MV-4-11 (cell line): ENCODE measurements at places on chromosomes 2 and 18.

DNA sequence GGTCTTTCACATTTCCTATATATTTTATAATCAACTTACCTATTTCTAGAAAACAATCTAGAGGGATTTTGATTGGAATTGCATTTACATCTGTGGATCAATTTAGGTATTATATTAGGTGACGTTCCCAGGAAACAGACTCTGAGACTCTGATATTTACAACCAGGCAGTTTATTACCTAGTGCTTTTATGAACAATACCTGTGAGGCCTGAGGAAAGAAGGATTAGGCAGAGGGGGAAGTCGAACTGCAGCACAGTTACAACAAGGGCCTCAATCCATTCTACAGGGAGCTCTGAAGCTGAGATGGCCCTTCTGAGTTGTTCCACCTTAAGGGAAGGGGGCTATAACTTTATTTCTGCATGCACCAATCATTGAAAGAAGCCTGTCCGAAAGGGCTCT lies 206.9 kb downstream of the MYO1B start:
- no peak for DNase-seq

GRCh38 chr2:126600742-126601141 lies 55.2 kb upstream of the GYPC start:
- DNase-seq = no peak

DNA sequence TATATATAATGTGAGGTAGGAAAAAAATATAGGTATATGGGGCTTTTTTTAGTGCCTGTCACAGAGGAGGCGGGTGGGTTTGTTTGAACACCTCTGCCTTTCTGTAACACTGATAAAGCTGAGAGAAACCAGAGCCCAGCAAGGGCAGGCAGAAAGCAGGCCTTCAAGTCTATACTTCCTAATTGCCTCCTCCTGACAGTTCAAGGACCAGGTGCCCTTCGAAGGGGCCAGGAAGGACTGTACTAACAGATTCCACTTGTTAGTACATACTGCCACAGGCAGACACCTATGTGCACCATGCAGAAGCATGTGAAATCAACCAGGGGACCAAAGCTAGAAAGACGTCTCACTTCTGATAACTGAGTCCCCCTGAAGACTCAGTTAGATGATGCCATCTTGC lies 13.8 kb downstream of the SLC1A4 start:
- no peak for DNase-seq

DNA sequence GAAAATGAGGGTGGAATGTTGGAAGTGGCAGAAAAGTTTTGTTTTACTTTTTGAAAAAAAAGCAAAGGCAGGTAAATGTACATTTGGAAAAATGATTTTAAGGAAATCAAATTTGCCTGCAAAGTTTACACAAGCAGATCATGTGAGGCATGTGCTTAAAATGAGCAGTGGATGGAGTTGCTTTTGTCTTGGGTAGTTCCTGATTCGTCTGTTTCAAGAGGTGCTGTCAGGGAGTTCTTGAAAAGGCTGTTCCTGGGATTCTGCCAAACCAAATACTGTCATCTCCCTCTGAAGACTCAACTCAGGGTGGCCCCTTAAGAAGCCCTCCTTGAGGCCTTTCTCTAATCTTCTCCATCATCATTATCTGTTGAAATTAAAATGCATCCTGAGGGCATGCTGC lies 59.0 kb downstream of the TACR1 start:
- no peak for DNase-seq

- peak; percentile 40 for DNase-seq
Measured at GRCh38 chr2:54955358-54956110, 94.7 kb downstream of the RTN4 start.

DNA sequence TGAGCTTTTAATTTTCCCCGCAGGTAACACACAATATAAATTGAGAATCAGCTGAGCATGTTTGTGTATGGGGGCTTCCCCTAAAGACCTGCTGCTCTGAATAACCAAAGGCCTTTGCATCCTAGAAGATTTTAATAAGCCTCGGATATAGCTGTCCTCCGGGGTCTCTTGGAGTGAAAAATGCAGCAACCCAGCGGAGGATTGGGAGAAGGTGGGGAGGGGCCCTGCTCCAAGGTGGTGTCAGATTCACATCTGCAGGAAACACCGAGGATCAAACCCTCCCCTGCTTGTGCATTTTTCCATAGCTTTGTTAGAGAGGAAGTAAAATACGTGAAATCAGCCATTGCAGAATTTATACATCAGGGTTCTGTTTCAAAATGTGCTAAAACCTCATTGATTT lies 63.0 kb upstream of the OTOF start:
- DNase-seq = no peak

DNA sequence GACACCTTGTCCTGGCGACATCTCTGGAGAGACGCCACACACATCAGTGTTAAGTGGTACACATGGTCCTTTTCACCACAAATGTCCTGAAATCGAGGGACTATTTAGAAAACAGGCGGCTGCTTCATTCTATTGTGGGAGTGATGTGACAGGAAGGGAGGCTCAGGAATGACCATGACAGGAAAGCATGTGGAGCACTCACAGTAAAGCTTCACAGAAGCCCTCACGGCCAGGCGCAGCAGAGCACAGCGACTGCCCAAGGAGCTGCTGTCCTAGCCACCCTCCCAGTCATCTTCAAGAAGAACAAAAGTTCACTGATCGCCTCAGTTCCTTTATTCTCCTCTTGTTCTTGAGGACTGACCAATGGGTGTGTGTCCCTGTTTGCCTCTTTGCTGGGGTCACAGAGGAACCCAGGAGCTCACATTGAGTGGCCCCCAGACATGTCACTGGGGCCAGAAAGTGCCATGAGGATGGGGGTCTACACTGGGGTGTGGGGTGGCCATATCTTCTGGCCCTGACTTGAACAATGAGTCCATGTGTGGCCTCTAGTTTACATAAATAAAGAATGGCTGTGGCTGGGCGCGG lies 84.6 kb upstream of the RANBP2 start:
- DNase-seq = no peak

- no peak for DNase-seq
Measured at GRCh38 chr18:13241083-13241892, 22.7 kb downstream of the LDLRAD4 start.

DNA sequence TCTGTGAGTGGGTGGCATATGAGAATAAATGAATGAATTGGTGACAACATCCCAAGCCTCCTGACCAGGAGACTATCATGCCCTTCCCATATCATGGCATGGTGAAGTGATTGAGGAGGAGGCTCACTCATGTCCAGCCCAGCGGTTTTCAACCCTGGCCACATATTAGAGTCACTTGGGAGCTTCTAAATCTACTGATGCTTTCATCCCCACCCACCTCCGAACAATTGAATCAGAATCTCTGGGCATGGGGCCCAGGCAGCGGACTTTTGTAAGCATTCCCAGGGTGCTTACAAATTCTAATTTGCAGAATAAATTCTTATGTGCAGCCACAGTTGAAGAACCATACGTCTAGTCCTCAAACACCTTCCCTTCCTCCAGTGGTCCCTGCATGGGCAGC lies 81.7 kb upstream of the SEC11C start:
- DNase-seq = no peak

DNA sequence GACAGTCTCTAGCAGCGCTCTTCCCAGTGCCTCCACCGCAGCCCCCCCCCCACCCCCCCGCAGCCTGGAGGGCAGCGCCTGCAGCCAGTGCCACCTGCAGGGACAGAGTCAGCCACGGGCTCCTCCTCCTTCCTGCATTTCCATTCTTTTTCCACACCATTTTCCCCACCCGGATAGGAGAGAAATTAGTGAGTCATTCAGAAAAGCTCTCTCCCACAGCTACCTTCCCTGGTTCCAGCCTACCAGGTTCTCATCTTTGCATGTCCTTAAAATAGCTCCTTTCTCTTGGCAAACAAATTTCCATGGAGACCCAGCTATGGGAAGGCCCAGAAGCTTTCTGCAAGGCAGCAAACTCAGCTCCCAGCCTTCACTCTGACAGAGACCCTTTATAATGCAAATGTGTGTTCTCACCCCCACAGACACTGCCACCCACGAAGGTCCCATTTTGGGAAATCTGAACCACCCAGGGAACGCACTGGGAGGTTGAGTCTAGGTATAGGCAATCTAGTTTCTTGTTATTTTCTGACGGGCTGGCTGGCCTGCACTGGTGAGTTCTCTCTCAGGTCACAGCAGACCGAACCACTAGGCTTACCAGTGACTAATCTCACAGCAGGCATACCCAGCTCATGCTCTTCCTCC lies 41.8 kb upstream of the ATG16L1 start:
- DNase-seq = no peak

GRCh38 chr18:34932363-34932762 lies 108.8 kb upstream of the MAPRE2 start:
- DNase-seq = no peak

DNA sequence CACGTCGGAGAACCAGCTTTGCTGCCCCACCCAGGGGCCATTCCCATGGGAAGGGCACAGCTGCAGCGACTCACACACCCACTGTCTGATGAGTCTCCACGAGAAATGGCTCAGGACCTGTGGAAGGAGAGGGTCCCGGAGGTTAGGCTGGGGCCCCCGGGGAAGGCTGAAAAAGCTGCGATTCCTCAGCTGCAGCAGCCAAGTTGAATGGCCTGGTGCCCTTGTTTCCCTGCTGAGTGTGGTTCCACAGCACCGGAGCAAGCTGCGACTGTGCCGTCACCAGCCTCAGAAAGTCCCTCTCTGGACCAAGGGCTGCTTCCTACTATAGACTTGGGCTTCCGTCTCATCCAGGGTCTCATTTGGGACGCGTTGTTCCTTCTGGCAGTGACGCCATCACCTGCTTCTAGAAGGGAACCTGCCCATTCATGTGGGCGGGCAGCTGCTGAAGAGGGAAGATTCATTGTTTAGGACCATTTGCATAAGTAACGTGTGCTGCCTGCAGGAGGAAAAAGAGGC lies 180.2 kb downstream of the INHBB start:
- DNase-seq = no peak
